ENCODE measurements at places on chromosomes 16 and 17.

DNA sequence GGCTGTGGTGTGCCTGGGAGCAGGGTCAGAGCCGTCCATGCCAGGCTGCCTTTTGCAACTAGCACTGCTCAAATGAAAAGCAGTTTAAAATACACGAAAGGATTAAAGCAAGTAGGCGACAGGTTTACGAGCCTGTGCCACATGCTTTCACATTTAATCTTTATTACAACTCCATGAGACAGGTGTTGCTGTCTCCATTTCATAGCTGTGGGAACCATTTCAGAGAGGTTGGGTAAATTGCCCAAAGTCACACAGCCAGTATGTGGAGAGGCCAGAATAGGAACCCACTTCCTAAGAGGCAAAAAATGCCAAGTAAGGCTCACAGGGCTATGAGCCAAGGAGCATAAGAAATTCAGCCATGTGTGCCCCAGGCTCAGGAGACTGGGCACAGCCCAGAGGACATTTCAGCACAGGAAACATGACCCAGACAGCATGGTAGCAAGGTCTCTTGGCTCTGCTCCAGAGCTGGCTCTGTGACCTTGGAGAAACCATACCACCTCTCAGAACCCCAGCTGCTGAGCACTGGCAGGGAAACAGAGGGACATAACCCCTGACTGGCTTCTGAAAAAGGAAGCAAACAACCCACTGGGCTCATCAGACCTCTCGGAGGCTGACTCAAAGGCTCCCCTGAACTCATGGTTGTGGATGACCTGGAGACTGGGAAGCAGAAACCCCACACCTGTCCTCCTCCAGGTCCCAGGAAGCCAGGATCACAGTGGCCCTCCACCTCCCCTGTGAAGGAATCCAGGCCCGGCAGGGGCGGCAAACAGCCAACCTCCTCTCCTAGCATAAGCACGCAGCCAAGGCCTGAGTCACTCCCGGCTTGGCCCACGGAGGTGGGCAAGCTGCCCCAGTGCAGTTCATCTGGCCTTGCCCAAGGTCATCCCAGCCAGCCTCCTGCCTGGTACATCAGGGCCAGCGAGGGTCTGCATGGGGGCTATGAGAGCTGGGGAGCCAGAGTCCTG is 40.3 kb upstream of the MRPS23 start:
- peak; percentile 50 for DNase-seq

DNA sequence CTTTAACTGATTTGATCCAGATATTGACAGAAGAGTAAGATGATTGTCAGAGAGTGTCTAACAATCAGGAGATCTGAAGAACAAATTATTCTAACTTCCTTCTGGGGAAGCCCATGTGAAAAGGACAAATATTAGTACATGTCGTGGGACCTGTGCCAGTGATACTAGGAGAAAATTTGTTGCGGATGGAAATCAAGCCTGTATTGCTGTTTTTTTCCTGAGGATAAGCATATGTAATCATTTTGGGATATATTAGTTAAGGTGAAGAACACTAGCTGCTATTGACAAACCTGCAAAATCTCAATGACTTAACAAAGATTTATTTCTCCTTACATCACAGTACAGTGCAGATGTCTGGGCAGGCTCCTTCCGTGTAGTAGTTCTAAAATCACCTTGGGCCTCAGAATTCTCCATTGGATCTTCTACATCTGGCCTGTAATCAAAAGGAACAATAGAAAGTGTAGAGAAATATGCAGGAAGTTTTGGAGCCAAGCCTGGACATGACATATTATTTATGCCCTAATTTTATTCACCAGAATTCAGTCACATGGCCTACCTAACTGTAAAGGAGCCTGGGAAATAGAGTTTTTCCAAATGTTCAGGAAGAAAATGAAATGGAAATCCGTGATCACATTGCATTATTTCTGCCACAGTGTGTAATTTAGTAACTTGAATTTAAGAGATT is 58.3 kb downstream of the CYB561 start:
- DNase-seq: peak; percentile 61

DNA sequence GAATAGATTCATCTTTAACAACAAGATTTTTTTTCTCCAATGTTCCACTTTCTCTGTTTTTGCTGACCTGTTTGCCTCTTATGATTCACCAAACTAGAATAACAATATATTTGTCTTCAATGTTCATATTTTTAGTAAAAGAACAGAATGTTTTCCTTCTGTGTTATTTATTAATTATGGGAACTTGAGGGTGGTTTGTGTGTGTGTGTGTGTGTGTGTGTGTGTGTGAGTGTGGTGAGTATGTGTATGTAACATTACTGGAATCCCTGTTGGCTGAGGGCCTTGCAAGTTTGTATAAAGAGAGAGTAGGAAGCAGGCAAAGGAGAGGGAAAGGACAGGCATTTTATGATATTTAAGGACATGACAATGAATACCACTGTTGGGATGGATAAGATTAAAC is 13.8 kb downstream of the STXBP4 start:
- no peak for DNase-seq

DNA sequence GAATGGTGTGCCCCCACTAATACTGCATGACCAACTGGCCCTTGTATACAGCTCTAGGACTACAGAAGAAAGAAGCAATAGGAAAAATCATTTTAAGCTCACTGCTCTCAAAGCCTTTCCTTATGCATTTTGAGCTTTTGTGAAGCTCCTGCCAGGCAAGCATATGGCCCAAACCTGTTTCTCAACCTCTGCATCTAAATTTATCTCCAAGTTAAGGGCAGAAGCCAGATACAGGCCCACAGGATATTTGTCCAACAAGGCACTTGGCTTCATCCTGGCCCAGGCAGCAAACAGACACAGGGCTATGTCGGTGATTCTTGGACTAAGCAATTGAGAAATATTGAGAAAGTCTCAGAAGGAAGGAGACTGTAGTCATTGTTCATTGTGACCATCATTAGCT is 43.9 kb downstream of the CCT6B start:
- no peak for DNase-seq
